Memory B cell (primary cell): ENCODE measurements at places on chromosomes 7 and 10.

GRCh38 chr7:70208236-70209063, 610.2 kb downstream of the AUTS2 start:
- DNase-seq = no peak

- DNase-seq = no peak
Observed at GRCh38 chr7:21429786-21430574, 2.1 kb downstream of the SP4 start.

DNA sequence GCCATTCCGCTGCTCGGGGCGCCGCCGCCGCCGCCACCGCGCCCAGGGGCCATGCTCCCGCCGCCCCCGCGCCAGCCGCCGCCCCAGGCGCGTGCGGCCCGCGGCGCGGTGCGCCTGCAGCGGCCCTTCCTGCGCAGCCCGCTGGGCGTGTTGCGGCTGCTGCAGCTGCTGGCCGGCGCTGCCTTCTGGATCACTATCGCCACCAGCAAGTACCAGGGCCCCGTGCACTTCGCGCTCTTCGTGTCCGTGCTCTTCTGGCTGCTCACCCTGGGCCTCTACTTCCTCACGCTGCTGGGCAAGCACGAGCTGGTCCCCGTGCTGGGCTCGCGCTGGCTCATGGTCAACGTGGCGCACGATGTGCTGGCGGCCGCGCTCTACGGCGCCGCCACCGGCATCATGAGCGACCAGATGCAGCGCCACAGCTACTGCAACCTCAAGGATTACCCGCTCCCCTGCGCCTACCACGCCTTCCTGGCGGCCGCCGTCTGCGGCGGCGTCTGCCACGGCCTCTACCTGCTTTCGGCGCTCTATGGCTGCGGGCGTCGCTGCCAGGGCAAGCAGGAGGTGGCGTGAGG, 383 bp downstream of the MARVELD1 start:
- DNase-seq = peak; percentile 59

- no peak for DNase-seq
Observed at GRCh38 chr7:23980081-23980480, 270.1 kb downstream of the STK31 start.
